Stimulated activated CD4-positive, alpha-beta T cell treated with anti-CD3 and anti-CD28 coated beads, Interleukin-2, amount 100 ng/mL, for 24 hours (primary cell): ENCODE measurements at places on chromosomes 12 and 14.

GRCh38 chr12:57213058-57213715 lies 3.4 kb upstream of the NXPH4 start:
- peak; percentile 89 for DNase-seq

DNA sequence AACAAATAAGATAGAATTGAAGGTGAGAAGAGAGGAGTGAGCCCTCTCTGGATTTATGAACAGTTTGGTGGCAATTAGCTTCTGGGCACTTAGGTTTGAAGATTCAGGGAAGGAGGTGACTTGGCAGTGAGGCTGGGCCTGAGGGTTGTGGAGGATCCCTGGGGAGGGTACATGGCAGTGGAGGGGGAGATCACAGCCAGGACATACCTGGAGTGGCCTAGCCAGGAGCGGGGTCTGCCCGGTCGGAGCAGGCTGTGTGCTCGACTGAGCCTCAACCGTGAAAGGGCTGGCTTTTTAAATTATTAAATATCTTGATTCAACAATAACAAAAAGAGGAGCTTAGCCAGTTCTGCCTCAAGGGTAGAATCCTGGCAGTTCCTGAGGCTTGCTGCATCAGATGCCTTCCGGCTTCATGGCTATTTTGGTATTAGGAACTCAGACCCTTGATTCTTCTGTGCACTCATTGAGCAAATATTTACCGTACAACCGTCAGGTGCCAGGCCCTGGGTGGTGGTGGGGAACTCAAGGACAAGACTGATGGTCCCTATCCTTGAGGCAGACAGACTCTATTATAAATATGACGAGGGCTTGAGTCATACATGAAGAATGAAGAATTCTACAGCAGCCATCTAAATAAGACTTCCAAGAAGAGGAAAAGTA lies 73.4 kb downstream of the SPTB start:
- no peak for DNase-seq

- no peak for DNase-seq
Measured at GRCh38 chr12:94832780-94833681, 170.5 kb downstream of the NDUFA12 start.

- no peak for DNase-seq
Measured at GRCh38 chr14:69037790-69038454, 58.8 kb upstream of the ACTN1 start.

DNA sequence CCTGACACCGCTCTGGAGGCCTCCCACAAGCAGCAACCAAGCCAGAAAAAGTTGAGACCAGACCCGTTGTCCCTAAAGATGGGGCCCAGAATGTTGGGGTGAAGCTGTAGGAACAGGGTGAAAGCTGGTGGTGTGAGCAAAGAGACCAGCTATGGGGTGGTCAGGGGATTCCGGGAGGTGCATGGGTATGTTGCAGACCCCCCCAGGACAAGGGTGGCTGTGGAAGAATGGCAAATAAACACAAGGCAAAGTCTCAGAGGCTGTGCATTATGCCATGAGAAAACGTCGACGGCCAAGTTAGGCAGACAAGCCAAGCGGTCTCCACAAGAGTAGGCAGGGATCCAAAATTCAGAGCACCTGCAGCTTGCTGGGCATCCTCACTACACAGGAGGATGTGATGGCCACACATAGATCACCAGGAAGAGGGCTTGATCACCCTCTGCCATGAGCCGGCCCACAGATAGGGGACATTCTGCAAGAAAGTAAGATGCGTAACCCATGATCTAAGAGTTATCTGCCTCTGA lies 58.8 kb upstream of the KCNA1 start:
- DNase-seq, result no peak

DNA sequence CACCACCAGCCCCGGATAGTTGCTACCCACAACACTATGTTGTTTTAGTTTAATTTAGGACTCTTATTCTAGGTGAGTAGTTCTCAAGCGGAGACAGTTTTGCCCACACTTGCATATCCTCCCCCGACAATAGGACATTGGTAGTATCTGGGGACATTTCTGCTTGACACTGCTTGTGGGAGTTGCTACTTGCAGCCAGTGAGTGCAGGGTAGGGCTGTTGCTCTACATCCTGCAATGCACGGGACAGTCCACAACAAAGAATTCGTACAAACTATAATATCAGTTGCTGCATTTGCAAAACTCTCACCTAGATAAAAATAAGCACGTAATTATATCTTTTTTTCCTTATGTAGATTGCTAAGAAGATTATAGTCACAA lies 111.8 kb upstream of the DNM1L start:
- DNase-seq, result no peak

GRCh38 chr12:78792052-78792698 lies 72.4 kb upstream of the SYT1 start:
- DNase-seq, result no peak

GRCh38 chr12:107310621-107311020 lies 217.3 kb upstream of the CRY1 start:
- DNase-seq, result no peak
